CD4-positive, alpha-beta T cell treated with Interleukin-15 for 1 hour (primary cell): ENCODE measurements at places on chromosomes 5 and 9.

- no peak for DNase-seq
Observed at GRCh38 chr9:125407432-125407973, 145.9 kb downstream of the GAPVD1 start.

DNA sequence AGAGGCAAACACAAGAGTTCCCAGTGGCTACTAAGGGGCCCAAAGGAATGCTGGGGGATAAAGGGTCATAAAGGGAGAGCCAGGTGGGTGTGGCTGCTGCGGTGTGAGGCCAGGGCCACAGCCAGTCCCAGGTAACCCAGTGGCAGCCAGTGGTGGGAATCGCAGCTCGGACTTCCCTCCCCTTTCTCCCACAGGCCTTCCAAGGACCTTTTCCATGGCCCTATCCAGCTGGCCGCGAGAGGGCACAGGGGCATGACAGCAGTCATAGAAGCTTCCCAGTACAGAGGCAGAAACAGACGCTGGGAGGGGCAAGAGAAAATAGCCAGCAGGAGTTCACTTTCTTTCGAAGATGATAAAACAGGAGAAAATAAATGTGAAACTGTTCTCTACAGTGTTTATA, 257.6 kb downstream of the SEMA5A start:
- no peak for DNase-seq

GRCh38 chr5:157029457-157029856, 29.5 kb downstream of the HAVCR1 start:
- no peak for DNase-seq

- DNase-seq = no peak
Observed at GRCh38 chr5:61731946-61732314, 399.9 kb downstream of the ZSWIM6 start.

DNA sequence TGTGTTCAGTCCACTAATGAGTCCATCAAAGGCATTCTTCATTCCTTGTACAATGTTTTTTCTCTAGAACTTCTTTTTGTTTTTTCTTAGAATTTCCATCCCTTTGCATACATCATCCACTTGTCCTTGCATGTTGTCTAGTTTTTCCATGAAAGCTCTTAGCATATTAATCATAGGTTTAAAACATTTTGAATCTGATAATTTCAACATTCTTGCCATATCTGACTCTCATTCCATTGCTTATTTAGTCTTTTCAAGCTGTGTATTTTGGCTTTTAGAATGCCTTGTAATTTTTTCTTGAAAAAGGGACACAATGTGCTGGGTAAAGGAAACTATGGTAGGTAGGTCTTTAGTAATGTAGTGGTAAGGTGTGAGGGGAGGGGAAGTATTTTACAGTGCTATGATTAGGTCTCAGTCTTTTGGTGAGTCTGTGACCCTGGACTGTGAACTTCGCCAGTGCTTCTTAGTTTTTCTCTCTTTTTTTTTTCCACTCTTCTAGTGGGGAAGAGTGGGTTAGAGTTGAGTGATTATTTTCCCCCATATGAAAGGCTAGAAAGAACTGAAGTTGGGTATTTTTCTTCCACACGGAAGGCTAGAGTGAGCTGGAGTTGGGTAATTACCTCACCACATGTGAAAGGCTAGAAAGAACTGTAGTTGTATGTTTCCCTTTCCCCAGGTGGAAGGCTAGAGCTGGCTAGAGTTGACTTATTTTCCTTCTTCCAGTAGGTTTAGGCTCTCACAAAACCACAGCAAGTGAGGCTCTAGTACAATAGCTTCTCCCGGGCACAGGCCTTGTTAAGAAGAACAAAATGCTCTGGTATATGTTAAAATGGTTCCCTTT, 172.1 kb downstream of the SNX18 start:
- no peak for DNase-seq

DNA sequence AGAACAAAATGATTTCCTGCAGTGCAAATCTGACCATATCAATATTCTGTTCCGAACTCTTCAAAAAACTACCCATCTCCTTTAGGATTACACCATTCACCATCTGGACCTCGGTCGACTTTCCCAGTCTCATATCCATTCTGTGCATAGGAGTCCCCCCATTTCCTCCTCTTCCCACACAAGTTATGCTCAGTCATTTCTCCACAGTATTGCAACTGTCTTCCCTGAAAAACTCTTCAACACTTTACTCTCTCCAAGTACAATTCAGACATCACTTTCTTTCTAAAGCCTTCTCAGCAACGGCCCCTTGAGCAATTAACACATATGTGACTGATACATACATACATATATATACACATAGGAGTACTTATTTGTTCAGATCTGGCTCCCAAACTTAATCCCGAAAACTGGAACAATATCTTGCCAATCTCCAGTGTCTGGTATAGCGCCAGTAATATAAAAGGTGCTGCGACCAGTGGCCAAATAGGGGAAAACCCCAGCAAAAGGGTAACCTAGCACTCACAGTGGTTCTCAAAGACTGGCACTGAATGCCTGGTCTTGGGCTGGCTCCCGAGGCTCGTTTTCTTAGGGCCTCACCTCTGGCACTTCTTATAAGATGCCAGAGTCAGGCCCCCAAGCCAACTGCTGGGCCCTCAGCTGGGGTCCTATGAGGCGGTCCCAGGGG, 629 bp downstream of the ZBTB26 start:
- DNase-seq = no peak

DNA sequence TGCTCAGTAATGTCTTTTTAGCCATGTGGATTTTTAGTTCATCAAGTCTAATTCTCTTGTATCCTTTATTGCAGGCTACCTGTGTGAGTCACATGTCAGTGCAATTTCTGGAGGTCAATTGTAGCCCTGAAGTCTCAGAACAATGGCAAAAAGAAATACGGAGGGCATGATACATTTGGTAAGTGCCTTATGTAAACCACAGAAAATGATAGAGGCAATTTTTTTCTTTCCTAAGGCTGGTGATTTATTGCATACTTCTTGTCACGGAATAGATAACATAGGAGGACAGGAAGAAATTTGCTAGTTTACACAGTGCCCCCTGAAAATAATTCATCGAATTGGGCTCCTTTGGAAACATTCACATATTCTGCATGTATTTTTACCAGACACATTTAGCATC, 235.9 kb downstream of the DMRTA1 start:
- no peak for DNase-seq

DNA sequence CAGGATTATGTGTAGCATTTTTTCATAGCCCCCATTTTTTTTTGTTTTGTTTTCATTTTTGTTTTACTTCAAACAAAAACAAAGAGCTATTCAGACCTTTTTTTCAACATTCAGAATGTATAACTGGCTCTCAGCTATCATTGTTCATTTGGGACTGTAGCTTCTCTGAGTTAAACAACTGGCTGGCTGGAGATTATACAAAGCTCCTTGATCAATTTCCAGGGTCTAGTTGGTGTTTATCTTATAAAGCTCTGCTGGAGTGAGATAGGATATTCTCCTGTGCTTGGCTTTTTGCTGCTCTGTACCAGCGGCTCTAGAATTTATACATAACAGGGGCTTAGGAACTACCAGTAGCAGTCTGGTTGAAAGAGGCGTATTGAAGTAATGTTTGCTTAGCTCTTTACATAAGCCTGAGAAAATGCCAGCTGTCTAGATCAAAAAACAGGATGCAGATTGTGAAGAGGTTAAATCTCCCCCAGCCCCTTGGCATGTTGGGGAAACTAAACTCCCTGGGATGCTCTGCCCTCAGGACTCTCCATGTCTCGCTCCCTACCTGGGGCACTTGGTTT, 15.2 kb downstream of the GARNL3 start:
- DNase-seq = no peak

DNA sequence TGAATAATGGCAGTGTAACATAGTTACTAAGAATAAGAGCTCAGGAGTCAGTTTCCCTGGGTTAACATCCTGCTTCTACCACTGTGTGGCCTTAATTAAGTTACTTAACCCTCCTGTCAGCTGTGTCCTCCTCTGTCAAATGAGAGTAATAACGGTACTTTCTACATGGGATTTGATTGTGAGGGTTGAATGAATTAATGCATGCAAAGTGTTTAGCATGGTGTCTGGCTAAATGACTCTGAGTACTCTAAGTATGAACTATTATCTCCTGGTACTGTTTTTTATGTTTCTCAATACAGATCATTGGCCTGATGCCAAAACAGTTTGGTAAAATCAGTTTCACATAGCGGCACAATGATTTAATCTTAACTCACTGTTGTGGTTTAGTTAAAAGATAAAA, 19.6 kb downstream of the ZNF131 start:
- DNase-seq = no peak

- no peak for DNase-seq
Observed at GRCh38 chr5:117982691-117983090, 1005.7 kb downstream of the DTWD2 start.

GRCh38 chr5:165630261-165630778, 2124.9 kb downstream of the MAT2B start:
- no peak for DNase-seq

- no peak for DNase-seq
Observed at GRCh38 chr5:29143266-29143665, 2050.2 kb upstream of the CDH6 start.

DNA sequence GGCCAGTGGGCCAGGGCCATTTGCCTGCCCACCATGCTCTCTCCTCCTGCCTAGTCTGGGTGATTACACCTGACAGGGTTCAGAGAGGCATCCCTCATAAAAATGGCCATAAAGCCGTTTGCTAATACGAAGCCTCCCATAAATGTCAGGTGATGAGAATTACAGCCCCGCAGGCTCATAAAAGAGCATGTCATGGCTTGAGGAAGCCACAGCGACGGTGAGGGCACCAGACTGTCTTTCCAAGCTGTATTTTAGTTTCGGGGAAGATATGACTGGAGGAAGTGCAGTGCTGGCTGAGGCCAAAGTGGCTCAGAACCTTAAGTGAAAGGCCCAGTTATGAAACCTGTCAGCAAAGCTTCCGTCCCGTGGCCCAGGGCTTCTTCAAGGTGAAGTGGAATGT, 18.5 kb upstream of the TCERG1 start:
- DNase-seq = no peak

- DNase-seq = no peak
Observed at GRCh38 chr5:83564069-83564749, 92.7 kb downstream of the VCAN start.

- DNase-seq = no peak
Observed at GRCh38 chr9:87290241-87291052, 207.2 kb upstream of the DAPK1 start.

- DNase-seq = no peak
Observed at GRCh38 chr9:125906893-125907292, 159.7 kb downstream of the PBX3 start.

- no peak for DNase-seq
Observed at GRCh38 chr9:101383361-101383760, 1.4 kb downstream of the BAAT start.

DNA sequence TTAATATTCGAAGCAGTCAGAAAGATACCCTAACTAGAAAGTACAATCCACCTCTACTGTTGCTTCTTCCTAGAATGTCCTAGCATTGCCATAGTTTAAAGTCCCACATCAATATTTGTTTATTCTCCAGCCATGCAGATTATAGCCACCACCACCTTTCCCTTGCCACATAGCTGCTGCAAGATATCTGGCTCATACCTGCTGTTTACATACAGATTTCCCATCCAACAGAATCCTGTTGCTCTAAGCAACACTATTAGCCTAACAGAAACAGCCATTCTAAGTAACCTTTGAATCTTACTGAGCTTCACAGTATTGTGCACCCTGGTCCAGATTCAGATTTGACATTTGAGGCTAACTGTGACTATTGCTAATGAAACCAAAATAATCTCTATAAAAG, 45.6 kb downstream of the GNAQ start:
- DNase-seq = no peak

GRCh38 chr5:543755-544674, 19.8 kb upstream of the SLC9A3 start:
- DNase-seq = peak; percentile 83

DNA sequence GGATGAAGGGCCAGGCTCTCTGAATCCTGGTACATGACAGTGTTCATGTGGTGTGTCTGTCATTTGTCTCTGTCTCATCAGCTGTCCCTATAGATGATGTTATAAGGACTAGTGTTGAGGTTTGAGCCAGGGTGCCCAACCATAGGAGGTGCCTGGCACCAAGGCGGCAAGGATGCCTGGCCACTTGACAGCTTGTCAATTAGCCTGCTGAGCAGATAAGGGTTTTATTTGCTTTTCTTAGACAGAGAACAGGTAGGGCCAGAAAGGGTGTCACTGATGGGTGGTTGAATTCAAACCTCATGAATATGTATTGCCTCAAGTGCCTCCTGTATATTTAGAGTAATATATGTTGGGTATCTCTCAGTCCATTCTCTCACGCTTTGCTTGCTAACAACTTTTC, 30.1 kb upstream of the AUH start:
- DNase-seq = no peak

- no peak for DNase-seq
Observed at GRCh38 chr5:147507480-147508126, 2.3 kb downstream of the DPYSL3 start.

DNA sequence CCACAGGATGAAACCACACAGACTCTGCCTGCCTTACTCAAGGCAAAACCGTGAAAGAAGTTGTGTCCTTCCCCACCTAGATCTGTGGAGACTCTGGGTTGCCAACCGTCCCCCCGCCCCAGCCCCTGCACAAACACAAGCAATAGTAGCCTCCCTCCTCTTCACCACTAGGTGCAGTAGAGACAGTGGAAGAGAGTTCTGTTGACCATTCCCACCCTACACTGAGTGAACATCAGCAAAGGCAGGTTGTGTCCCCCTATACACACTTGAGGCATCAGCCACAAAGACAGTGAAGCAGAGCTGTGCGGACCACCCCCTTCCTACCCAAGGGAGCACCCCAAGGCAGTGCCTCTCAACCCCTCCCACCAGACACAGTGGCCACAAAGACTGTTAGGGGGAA, 223.7 kb upstream of the NFIL3 start:
- DNase-seq = no peak

DNA sequence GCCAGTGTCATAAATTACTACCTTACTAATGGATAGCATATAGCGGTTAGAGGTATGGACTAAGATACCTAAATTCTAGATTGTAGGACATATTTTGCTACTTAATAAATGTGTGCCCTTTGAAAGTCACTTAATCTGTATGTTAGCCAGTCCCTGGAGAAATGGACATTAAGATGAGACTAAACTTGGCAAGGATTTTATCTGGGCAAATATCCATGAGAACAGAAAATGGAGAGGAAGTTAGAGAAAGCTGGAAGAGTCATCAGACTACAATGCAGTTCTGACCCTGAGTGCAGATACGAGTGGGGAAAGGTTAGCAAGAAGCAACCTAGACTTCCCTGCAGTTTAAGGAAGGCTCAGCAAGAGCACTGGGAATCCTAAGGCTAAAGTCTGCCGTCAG, 33.0 kb downstream of the TBCA start:
- no peak for DNase-seq

DNA sequence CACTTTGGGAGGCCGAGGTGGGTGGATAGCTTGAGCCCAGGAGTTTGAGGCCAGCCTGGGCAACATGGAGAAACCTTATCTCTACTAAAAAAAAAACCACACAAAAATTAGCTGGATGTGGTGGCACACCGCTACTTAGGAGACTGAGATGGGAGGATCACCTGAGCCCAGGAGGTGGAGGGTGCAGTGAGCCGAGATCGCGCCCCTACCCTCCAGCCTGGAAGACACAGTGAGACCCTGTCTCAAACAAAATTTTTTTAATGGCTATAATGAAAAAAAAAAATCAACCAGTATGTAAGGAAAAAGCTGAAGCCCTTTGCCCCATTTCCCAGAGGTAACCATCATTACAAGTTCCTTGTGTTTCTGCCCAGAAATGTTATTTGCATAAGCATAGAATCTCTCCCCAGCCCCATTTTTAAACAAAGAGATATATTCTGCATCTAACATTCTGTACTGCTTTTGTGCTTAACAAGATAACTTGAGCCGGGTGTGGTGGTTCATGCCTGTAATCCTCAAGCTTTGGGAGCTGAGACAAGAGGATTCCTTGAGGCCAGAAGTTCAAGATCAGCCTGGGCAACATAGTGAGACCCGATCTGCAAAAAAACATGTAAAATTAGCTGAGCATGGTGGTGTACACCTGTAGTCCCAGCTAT, 35.1 kb upstream of the KCNIP1 start:
- DNase-seq = no peak
